ENCODE measurements at places on chromosomes 1 and 21.
A peak's percentile ranks its signal among the peaks of the same experiment; 100 is the strongest.

DNA sequence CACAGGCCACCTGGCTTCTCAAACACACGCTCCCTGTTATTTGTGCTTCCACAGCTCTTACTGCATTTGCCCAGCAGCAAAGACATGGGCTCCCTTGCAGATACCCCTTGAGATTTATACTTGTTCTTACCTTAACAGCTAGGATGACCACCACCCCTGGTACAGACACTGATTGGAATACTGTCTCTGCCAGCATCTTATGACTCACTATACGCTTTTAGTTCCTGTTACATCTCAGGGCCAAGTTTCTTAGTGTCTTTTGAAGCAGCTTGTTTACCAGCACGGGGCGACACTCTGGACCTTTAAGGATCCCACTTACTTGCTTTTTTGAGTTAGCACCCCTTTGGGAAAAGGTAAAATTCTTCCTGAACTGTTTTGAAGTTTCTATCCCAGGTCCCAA lies 874.8 kb downstream of the KCNT2 start:
- DNase-seq, result no peak

GRCh38 chr1:209884665-209885117 lies 53.3 kb upstream of the SYT14 start:
- DNase-seq, result peak; percentile 85

DNA sequence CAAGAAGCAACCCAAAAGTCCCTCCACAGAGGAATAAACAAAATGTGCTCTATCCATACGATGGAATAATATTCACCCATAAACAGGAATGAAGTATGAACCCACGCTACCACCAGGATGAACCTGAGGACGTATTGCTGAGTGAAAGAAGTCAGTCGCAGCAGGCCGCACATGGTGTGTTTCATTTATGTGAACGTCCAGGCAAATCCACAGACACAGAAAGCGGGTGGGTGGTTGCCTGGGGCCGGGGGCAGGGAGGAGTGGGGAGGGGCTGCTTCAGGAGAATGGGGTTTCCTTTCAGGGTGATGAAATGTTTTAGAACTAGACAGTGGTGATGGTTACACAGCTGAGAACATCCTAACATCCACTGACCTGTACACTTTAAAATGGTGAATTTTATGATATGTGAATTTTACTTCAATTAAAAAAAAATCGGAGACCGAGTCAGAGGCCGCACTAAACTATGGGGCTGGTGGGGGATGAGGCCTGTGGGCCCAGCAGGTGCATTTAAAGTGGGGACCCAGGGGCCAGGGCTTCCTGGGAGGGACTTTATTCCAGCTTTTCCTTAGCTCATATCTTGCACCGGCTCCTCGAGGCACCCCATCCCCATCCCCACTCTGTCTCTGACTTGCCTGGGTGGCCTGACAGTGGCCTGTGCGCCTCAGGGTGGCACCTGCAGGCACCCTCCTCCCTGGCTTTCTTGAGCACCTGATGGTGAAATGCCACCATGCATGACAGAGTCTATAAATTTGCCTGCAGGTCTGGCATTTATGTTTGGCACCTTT lies 392.6 kb upstream of the VAMP3 start:
- DNase-seq, result no peak

DNA sequence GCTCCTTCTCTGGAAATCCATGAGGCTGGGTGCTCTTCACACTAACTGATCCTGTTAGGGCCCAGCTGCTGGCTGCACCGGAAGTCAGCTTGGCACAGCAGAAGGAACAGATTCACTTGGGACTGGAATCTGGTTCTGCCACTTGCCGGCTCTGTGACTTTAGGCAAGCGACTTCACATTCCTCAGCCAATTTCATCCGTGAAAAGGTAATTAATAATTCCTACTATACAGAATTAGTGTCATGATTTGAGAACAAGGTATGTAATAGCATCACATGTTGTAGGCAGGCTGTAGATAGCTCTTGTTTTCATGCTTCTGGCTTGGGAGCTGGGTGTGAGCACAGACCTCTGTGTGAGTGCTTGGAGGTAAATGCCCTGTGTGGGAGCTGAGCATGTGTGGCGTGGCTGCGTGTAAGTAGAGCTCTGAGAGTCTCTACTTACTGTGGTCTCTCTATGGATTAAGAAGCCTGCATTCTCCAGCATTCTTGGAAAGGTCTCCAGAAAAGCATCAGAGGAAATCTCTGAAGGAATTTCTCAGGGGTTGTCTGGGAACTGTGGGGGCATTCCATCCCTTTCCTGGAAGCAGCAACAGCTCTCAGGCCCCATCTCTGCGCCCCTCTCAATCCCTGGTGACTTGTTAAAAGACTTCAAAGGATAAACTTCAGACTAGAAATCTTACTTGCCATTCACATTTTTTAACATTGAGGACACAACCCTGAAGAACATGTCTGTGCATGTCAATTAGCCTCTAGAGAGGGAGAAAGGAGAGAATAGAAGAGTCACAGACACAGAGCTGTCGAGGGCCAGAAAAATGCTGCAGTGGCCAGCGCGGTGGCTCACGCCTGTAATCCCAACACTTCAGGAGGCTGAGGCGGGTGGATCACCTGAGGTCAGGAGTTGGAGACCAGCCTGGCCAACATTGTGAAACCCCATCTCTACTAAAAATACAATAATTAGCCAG lies 47.7 kb upstream of the PPM1J start:
- no peak for DNase-seq

DNA sequence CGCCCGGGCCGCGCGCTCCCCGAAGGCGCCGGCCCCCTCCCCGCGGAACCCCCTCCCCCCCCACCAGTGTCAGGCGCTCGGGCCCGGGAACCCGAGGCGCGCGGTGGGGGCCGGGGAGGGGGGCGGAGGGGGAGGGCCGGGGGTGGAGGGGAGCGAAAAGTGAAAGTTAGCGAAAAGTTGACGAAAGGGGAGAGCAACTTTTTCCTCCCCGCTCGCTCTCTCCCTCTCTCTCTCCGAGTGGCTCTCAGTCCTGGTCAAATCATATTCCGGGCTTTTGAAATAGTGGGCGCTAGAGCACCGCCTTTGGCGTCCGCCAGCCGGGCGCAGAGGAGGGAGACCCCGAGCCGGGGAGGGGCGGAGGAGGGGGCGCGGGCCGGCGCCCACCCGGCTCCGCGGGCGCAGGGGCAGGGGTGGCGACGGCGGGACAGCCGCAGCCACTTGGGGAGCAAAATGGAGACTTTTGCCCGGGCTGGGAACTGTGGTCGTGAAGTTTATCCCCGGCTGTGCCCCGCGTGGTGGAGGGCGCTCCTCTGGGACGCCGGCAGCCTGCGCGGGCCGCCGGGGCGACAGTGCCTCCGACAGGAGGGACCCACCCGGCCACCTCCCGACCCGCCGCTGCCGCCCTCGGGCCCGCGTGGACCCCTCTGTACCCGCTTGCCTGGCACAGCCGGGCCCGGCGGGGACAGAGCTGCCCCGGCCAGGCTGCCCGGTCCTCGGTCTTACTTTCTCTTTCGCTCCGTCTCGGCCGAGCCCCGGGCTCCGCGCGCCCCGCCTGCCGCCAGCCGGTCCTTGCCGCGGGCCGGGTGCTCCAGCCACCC lies 697 bp downstream of the PRDM16 start:
- DNase-seq, result peak; percentile 59

DNA sequence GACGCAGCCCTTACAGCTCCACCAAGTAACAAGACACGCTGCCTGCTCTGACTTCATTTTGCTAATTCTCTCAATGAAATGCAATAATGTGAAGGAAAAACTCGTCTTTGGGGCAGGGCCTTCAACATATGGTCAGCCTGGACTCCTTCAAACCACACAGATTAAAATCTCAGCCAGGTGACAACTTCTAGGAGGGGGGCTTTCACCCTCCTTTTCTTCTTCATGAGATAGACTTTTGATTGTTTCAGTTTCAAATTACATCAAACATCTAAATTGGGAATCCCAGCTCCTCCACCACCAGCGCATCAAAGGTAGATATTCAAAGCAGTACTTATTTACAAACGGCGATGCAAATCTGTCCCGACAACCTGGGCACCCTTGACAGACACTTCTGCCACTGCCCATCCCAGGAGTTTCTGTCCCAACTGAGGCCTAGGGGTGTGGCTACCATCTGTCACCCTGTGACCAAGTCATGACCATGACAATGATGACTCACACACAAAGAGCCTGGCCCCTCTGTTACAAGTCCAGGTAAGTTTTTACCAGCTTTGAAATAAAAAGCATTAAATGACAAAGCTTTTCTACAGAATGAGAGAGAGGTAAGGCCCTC lies 29.7 kb downstream of the SSBP3 start:
- no peak for DNase-seq

- DNase-seq, result no peak
These were observed 299 bp downstream of the DIP2A start for GRCh38 chr21:46459024-46459355.

GRCh38 chr1:165481820-165482532 lies 37.0 kb upstream of the RXRG start:
- peak; percentile 31 for DNase-seq

- no peak for DNase-seq
These were observed 37.7 kb downstream of the RNF220 start for GRCh38 chr1:44442791-44443190.

- no peak for DNase-seq
These were observed 85.1 kb downstream of the CAPZB start for GRCh38 chr1:19400192-19400611.

GRCh38 chr1:93500275-93500674 lies 52.4 kb downstream of the FNBP1L start:
- DNase-seq, result no peak

GRCh38 chr1:68210829-68211228 lies 21.5 kb downstream of the WLS start:
- no peak for DNase-seq

DNA sequence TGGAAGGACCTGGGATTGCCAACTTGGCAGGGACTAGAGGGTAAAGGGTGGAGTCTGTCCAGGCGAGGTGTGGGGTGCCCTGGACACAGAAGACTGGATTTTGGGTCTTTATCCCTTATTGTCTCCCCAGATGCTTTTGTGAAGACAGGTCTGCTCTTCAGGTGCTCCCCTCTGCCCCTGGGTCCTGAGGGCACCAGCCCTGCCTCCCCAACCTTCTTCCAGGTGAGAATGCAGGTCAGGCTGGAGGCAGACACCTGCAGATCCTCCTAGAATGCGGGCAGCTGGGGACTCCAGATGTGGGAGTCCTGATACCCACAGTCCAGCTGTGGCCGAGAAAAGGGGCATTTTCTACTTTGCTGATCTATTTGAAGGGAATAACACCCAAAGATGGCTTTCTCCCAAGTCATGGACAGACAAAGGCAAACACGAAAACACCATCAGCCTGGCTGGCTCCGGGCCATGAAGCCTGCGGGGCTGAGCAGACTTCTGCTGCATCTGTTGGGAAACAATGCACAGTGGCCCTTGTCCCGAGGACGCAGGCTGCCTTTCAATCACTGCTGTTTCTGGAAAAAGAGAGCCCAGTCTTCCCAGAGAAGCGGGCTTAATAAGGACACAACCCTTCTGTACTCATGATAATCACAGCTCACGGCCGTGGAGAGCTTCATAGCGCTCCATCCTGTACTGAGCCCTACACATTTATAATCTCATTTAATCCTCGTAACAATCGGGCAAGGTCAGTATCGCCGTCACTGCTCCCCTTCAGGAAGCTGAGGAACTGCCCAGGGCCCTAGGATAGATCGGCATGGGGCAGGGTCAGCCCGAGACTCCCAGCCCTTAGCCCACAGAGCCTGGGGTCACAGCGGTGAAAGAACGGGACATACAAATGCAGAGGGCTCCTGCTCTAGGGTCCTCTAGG lies 62.0 kb upstream of the ABCG1 start:
- DNase-seq, result no peak

GRCh38 chr1:151834239-151834638 lies 2.6 kb upstream of the RORC start:
- DNase-seq, result no peak

DNA sequence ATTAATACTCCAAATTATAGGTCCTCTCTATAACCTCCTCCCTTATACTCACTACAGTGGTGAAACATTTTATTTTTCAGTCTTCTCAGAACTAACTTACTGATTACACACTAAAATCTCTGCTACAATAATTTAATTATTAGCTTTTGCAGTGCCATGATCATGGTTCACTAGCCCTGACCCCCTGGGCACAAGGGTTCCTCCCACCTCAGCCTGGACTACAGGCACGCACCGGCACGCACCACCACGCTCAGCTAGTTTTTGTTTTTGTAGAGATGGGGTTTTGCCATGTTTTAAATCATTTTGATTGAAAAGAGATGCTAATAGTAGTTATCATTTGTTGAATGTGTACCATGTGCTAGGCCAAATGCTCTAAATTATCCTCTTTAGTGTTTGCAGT lies 6.3 kb downstream of the PATJ start:
- DNase-seq, result no peak

DNA sequence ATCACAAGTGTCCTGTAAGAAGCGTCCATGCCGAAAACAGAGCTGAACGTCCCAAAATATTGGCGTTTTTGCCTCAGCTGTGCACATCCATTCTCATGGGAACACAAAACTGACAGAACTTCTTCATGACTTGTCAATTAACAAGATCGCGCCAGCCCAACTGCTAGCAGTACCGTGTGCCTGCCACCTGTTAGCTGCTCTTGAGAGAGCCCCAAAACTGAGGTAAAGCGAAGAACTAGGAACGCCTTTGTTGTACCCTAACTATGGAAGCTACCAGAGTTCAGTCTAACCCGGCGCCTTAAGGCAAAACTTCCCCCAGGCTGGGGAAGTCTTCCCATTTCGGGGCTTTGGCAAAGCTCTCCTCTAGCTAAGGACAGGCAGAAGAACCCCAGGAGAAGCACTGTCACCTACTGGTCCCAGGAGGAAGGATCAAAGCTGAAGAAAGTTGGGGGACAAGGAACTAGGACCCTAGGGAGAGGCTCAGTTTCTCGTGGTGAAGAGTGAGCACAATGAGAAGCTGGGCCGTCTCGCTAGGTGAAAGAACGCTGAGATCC lies 719 bp downstream of the EYA3 start:
- no peak for DNase-seq

DNA sequence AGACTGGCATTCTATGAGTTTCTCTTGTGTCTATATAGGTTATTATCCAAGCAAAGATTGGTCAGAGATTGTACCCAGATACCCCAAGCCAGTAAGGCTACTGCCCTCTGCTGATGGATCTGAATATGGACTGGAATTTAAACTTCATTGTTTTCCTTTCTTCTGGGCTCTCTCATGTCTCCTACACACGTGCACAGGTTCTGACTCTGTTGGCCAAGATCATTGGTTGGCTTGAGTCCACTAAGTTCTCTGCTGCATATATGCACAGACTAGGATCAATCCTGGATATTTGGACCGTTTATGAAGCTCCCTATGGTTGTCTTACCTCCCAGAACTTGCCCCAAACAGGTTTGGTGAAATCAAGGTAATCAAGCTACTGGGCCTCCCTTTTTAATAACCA lies 69.7 kb downstream of the CC2D1B start:
- DNase-seq, result peak; percentile 36

- no peak for DNase-seq
These were observed 11.1 kb upstream of the TGFBR3 start for GRCh38 chr1:91897016-91897415.

Data from NCI-H460 (cell line).